Lower lobe of right lung (tissue), 2 donors: ENCODE measurements at places on chromosomes 2 and 18. TPM values are rescaled to one million over a fixed set of nuclear protein-coding genes. Genes with fewer than 3 reads are reported as not detected.
A peak's percentile ranks its signal among the peaks of the same experiment; 100 is the strongest.

DNA sequence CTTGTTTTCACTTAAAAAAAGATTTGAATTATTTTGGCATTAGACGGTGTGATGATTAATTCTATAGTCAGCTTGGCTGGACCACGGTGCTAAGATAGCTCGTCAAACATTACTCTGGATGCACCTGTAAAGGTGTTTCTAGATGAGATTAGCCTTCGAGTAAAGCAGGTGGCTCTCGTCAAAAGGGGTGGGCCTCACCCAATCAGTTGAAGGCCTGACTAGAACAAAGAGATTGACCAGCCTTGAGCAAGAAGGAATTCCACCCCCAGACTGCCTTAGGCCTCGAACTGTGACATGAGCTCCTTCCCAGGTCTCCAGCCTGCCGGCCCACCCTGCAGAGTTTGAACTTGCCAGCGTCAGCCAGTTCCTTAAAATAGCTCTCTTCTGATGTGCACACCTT, 73.4 kb downstream of the TWIST2 start:
- no peaks in the 10 kb centered on the region for H3K27me3 ChIP-seq
- H3K36me3 ChIP-seq = no peaks in the 10 kb centered on the region
- no peak overlapping the region for H3K4me3 ChIP-seq
- no peak for DNase-seq
- H3K4me1 ChIP-seq = no peaks in the 10 kb centered on the region

GRCh38 chr2:132547090-132547687, 122.8 kb downstream of the LYPD1 start:
- H3K27me3 ChIP-seq = no peaks in the 10 kb centered on the region
- H3K4me3 ChIP-seq = no peak overlapping the region
- no peaks in the 10 kb centered on the region for H3K36me3 ChIP-seq
- H3K4me1 ChIP-seq = no peaks in the 10 kb centered on the region
- peak; percentile 67 for DNase-seq

DNA sequence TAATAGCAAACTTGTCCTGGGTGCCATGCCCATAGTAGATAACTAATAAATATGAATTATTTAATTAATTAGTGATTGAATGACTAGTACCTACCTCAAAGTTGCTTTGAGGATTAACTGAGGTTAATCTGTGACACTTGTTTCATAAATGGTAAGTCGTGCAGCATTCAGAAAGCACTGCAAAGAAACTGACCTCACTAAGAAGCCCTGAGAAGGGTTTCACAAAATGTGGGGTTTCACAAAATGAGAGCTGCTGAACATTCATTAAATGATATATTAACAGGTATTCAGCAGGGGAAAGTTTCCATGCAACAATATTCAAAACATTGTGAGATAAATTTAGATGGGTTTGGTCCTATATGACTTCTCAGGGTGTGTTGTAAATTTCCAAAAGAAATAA, 236.2 kb downstream of the OSR1 start:
- no peak for DNase-seq
- H3K4me3 ChIP-seq = no peak overlapping the region
- no peaks in the 10 kb centered on the region for H3K27me3 ChIP-seq
- H3K36me3 ChIP-seq = no peaks in the 10 kb centered on the region

DNA sequence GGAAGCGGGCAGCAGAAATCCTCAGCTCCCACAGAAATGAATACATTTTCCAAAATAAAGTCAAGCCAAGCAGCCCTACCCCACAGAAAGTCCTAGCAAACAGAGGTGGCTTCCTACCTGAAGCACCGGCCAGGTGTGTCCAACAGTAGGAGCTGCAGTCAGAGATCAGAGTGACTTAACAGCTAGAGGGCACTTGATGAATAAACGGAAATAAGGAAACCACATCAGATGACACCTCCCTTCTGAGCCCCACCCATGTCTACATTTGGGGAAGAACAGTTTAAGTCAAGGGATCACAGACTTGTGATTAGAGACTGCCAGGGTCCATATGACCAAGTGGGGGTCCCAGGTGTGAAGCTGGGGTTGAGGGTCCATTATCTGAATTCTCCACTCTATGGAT, at the start of gene CXCR1:
TSS of gene CXCR1 (minus strand) at position 172 of the 400 bp plus-strand sequence. CDS start 1,751 bp downstream, outside the sequence.
- no peak within 1 kb of the TSS for H3K4me3 ChIP-seq
- H3K27me3 ChIP-seq = no peaks in the 10 kb centered on the region
- no peak within 1 kb of the TSS for H3K27ac ChIP-seq

GRCh38 chr2:43438342-43438741, 157.5 kb downstream of the THADA start:
- H3K4me1 ChIP-seq = no peaks in the 10 kb centered on the region
- no peak overlapping the region for H3K4me3 ChIP-seq

DNA sequence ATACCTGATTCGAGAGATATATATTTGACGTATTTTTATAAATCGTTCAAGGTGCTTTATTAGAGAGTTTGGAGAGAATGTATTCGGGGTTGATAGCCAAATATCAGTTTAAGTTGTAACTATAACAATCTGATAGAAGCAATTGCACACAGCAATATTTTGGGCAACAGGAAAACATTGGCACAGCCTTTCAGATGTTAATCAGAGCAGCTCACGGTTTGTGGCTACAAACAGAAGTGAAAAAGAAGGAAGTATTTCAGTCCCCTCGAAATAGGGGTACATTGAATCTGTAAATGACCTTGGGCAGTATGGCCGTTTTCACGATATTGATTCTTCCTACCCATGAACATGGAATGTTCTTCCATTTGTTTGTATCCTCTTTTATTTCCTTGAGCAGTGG, 20.6 kb downstream of the SERPINB10 start:
- H3K27me3 ChIP-seq = no peaks in the 10 kb centered on the region
- H3K27ac ChIP-seq = no peak overlapping the region
- no peaks in the 10 kb centered on the region for H3K4me1 ChIP-seq
- H3K4me3 ChIP-seq = no peak overlapping the region
- no peak for DNase-seq
- no peaks in the 10 kb centered on the region for H3K36me3 ChIP-seq

- no peak overlapping the region for H3K27ac ChIP-seq
- no peak for DNase-seq
- H3K4me1 ChIP-seq = peaks cover 22% of the 10 kb centered on the region
- H3K27me3 ChIP-seq = no peaks in the 10 kb centered on the region
- no peaks in the 10 kb centered on the region for H3K36me3 ChIP-seq
Observed at GRCh38 chr18:58272779-58273435, 228.9 kb downstream of the NEDD4L start.

- H3K4me1 ChIP-seq = no peaks in the 10 kb centered on the region
- H3K36me3 ChIP-seq = no peaks in the 10 kb centered on the region
- H3K4me3 ChIP-seq = no peak overlapping the region
- no peaks in the 10 kb centered on the region for H3K27me3 ChIP-seq
- no peak for DNase-seq
Observed at GRCh38 chr18:59758106-59758505, 60.9 kb upstream of the CCBE1 start.

MAP3K2 gene
- total RNA-seq = 78.4 TPM

ARHGAP25 gene
- total RNA-seq = 48.5 TPM

PIEZO2 gene
- total RNA-seq = 11.1 TPM
